Activated T-helper 2 cell treated with anti-CD3 and anti-CD28 coated beads, Interferon-gamma antibody, Interleukin-2, Interleukin-4, amounts not matched to agents 10 μg/mL and 5 μg/mL and 100 μg/mL, durations not matched to agents 14 hours and 24 hours and 36 hours (primary cell): ENCODE measurements at places on chromosomes 5 and 9.
A peak's percentile ranks its signal among the peaks of the same experiment; 100 is the strongest.

DNA sequence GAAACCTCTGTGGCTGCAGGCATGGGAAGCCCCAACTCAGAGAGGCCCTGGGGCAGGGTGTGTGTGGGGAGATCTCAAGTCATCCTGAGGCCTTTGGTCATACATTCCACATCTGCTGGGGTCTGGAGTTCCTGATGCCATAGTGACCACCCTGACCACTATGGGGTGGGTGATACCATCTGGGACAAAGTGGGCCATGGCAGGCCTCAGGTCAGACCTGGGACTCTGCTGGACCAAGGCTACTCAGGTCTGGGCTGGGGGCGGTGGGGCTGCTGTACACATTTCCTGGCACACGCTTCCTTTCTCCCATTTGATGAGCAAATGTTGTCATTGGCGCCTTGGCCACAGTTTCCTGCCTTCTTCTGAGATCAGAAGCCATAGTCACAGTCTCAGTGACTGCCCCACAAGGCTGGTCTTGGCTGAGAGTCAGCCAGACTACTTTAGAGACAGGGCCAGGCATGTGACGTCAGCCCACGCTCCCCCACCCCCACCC, 15.1 kb upstream of the ACSL6 start:
- DNase-seq, result no peak

DNA sequence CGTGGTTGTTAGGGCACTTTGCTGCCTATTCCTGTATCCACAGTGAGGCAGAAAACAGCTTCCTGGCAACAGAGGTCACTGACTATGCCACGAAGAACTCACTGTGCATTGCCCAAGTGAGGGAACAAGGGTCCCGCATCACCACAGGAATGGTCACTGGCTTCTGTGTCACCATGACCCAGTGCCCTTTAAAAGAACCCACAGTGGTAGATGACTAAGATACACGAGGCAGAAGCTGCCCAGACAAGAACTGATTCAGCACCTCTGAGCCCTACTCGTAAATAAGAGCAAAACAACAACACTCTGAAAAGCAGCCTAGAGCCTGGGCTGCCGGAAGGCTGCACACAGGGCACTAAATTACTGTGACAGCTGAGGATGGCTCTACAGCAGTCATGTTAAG, 236.6 kb upstream of the RASEF start:
- no peak for DNase-seq

DNA sequence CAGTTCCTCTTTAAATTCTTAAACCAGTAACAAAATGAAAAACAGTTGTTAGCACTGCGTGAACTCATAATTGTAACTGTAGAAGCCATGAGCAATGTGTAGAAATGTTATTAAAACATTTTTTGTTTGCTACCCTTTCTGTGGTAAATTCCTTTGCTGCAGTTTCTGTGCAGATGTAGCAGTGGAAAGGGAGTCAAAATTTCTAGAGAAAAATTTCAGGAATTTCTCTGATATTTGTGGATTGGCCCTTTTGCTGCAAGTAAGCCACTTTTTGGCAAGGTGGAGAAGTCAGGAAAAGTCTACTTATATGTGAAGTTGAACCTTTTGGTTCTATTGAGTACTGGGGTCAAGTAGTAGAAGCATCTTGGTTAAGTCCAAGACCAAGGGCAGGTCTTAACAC, 10.1 kb downstream of the FBXL7 start:
- no peak for DNase-seq

GRCh38 chr5:59587489-59588337, 305.8 kb downstream of the PDE4D start:
- no peak for DNase-seq

- no peak for DNase-seq
These were observed 147.2 kb upstream of the EFNA5 start for GRCh38 chr5:107817951-107818350.

DNA sequence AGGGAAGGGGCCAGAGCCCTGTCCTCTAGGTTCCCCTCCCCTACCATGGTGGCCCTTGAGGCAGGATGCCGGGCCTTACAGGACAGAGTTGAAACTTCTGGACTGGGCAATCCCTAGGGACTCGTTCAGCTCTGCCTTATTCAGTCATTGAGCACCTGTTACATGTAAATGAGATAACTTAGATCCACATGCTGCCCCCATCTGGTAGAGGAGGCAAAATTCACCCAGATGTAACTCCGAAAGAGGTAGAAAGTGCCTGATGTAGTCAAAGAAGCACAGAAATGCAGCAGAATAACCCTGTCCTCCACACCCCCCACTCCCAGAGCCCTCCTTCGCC, 1.5 kb downstream of the GGTA1 start:
- peak; percentile 24 for DNase-seq

- peak; percentile 32 for DNase-seq
These were observed 14.7 kb upstream of the TDRD7 start for GRCh38 chr9:97397220-97397619.

- no peak for DNase-seq
These were observed 167.3 kb downstream of the TRPM3 start for GRCh38 chr9:70954126-70954525.

GRCh38 chr9:34072868-34073590, 24.3 kb upstream of the UBAP2 start:
- no peak for DNase-seq

- no peak for DNase-seq
These were observed 171.7 kb downstream of the C9orf152 start for GRCh38 chr9:110036286-110036685.

DNA sequence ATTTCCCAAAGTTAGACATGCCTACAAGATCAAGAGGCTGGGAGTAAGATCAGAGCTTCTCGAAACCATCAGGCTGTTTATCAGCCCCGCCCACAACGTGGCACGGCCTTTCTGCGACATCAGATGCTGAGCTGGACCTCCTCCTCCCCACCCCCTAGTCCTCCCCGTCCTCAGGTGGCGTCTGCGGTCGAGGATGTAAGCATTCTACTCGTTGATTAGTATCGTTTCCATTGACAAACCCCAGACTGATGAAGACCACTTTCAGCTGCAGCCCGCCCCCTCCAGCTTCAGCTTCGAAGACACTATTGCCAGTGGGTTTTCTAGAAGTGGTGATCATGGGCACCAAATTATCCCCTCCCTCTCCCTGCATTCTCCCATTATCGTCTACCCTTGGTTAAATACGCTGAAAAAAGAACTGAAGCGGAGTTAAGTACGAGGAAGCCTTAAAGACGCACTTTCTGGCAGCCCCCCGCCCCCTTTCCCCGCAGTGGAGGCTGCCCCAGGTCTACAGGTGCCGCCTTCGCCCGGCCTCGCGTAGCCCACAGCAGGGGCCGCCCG, 1.1 kb downstream of the PPIC start:
- no peak for DNase-seq

DNA sequence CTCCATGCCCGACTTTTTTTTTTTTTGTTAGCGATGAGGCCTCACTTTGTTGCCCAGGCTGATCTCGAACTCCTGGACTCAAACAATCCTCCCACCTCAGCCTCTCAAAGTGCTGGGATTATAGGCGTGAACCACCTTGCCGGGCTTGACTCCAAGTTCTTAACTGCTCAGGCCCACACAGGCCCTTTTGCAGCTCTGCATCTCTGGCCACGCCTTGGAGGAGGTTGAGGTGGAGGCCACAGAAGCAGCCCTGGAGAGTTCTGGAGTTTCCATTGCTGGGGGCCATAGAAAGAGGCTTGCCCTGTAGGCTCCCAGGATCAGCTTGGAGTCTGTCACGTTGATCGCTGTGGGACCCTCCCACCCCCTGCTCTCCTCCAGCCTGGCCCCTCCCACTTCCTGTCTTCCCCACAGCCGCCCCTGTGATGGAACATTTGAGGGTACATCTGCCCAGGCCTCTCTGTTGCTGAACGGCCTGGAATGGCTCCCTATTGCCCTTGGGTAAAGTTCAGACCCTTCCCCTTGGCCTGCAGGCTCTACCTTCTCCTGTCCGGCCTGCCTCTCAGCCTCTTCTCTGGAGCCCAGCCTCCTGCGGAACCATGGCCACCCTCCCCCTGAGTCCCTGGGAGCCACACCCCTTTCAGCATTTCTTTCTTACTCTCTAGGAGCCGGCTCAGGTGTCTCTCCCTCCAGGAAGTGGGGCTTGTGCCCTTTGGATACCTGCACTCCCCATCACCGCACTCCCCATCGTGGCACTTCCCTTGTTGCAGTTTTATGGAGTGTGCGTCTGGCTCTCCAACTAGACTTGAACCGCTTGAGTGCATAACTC, 30.4 kb upstream of the IER5L start:
- DNase-seq, result peak; percentile 23
